ENCODE measurements at places on chromosomes 13 and 19.

GRCh38 chr13:87376081-87376480, 295.1 kb upstream of the SLITRK5 start:
- DNase-seq: no peak

DNA sequence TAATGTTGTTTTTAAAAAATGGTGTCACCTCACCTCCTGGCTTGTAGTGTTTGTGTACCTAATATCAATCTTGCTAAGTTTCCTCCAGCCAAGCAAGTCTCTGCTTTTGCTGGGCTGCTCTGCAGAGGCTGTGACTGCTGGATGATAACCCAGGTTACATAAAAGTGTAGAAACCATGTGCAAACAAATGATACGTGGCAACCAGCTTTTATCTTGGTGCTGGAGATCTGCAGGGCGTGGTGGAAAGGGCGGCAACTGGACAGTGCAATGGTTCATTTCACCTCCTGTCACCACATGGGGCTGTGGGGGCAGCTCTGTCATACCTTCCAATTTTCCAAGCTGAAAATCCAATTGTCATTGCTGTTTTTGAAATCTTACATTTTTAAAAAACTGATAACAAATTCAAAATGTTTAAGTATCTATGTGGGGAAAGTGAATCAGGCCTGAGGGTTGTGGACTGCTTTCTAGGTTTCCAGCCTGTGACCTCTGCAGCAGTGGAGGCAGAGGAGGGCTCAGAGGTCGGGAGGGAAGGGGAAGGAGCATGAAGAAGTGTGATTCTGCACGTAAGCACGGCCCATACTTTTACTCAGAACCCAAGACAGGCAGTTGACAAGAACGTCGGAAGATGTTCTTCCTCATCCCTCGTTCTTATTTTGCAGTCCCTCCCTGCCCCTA, 9.7 kb downstream of the GPR42 start:
- no peak for DNase-seq

DNA sequence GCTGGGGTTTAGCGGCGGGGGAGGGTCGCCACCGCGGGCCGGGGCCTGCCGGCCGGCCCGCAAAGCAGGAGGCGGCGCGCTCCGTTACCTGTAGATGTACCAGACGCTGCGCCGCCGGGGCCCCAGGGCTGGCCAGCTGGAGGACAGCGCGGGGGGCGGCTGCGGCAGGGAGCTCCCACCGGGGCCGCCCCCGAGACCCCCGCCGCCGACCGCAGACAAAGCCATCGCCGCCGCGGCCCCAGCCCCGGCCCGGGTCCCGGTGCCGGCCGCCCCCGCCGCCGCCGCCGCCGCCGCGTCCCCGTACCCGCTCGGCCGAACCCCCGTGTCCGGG, 24.8 kb downstream of the SHANK1 start:
- DNase-seq: no peak

DNA sequence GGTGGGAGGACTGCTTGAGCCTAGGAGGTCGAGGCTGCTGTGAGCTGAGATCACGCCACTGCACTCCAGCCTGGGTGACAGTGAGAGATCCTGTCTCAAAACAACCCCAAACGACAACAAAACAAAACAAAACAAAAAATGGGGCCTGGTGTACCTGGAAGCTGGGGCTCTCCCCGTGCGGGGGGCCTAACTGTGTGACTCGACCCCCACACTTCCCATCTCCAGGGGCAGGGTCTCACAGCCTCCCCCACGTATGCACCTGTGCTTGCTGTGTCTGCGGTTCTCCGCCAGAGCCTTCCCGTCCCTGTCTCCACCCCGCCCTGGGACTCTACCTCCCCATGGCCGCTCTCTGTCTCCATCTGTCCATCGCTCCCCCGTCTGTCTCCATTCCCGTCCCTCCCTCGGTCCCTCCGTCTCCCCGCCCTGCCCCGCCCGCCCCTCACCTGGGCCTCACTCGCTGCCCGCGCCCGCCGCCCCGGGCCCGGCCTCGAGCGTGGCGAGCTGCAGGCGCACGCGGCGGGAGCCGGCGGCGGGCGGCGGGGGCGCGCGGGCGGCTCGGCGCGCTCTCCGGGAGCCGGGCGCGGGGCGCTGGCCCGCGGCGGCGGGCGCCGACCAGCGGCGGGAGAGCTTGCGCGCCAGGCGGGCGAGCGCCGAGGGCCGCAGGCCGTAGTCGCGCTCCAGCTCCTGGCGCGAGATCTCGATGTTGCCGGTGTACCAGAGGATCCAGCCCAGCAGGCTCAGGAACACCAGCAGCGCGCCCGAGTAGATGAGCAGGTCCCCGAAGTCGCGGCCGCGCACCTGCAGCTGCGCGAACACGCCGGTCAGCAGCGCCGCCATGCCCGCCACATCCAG, 587 bp downstream of the TMEM238 start:
- peak; percentile 74 for DNase-seq

DNA sequence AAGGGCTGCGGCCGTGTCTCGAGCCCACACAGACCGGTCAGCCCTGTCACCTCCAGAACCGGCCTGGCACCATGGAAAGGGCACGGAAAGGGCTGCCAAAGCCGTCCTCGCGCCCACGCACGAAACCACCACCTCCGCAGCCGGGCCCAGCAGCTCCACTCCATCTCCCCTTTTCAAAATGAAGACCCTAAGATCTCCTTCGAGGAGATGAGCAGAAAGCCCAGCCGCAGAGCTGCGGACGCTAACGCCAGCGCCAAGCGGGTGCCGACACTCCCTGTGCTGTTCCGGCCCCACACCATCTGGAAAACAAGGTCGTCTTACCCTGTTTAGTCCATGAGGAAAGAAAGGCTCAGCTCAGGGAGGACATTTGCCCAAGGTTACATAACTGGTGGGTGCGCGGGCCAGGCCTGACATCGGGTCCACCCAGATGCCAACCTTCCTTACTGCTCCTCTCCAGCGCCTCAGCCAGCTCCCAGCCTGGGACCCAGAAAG, 131.1 kb downstream of the FOXO1 start:
- no peak for DNase-seq

- DNase-seq: no peak
Observed at GRCh38 chr19:50039968-50040367, 14.2 kb downstream of the ZNF473 start.

- DNase-seq: no peak
Observed at GRCh38 chr19:12230751-12231733, 63.6 kb downstream of the ZNF44 start.

DNA sequence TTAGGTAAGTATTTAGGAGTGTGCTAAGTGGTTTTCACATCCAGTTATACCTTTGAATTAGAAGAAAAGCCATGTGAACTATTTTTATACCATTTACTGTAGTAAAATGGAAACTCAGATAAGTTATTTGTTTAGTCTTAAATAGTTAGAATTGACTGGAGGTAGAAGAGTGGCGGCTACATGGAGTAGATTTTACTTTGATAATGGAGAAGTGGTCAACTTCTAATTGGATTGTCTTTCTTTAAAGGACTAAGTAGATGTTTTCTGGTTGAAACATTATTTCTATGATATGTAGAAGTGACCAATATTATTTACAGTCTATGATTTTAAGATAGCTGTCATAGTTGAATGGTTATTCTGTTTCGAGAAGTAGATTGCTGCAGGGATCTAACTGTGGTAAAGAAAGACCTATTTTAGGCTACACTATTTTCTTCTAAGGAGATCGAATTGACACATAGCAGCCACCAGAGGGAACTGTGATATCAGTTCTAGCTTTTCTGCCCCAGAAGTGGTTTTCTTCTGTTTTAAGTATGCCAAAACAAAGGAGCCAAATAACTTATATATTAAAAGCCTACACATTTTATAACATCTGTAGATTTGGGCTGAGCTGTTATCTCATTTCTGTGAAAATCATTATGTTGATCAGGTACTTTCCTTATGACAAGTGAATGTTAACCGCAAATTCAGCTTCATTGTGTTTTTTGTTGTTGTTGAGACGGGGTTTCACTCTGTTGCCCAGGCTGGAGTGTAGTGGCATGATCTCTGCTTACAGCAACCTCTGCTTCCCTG, 26.1 kb downstream of the ZMYM2 start:
- no peak for DNase-seq

DNA sequence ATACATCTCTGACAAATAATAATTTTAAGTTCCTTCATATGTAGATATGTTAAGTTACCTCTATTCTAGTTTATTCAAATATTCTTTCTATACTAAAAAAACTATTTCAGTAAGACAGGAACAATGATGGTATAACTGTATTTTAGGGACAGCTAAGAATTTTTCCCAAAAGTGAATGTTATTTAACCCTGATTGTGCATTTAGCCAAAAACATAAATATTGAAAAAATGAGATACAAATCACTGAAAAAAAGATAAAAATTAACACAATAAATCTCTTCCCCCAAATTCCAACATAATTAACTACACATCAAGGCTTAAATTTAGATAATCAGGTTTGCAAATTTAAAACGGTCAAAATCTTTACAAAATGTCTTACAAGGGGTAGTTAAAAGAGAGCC, 58.1 kb downstream of the KCNRG start:
- DNase-seq: no peak

DNA sequence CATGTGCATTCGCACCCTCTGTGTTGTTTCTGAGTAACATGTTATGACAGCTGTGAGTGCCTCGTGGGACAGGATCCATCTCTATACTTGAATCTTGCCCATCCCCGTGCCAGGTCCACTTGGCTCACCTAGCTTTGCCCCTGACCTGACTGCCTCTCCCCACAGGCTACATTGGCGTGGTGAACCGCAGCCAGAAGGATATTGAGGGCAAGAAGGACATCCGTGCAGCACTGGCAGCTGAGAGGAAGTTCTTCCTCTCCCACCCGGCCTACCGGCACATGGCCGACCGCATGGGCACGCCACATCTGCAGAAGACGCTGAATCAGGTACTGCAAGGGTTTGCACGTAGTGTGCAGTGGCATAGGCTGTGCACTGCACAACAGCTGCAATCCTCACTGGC, 53.2 kb downstream of the TMED1 start:
- DNase-seq: no peak

GRCh38 chr19:20422216-20423205, 143.1 kb downstream of the ZNF737 start:
- no peak for DNase-seq

DNA sequence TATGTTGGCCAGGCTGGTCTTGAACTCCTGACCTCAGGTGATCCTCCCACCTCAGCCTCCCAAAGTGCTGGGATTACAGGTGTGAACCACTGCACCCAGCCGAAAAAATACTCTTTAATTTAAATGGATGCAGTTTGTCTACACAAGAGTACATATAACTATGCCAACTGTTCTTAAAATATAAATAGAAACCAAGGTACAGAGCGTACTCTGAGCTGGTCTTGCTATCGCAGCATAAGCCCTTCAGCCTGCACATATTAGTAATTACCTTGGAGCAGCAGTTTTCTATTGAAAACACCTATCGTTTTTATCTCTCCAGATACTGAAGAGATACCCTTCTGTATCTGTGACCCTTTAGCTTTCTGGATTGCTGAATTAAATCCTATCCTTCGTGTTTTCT, 3.4 kb downstream of the ZNF682 start:
- no peak for DNase-seq

DNA sequence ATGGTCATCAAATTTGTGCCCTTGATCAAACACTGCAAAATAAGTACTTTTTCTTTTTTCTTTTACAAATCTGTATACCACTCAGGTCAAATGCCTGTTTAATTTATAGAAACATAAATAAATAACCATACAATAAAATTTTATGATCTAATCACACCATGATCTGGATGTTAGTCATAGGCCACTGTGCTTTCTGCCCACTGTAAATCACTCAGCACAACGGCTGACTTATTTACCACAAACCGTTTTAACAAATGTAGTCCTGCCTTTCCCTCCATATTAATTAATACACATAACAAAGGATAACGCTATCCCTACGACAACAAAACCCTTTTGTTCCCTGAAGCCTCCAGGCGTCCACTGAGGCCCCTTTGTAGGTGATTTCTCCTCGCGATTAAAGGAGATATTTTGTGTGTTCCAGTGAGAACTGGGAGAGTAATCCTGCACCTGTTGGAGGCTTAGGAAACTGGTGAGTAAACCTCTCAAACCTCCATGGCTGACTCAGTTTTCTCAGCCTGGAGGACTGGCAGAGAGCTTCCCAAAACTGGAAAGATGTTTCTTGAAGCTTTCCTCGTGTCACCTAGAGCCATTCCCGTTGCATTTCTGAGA, 477.1 kb upstream of the SGCG start:
- no peak for DNase-seq

DNA sequence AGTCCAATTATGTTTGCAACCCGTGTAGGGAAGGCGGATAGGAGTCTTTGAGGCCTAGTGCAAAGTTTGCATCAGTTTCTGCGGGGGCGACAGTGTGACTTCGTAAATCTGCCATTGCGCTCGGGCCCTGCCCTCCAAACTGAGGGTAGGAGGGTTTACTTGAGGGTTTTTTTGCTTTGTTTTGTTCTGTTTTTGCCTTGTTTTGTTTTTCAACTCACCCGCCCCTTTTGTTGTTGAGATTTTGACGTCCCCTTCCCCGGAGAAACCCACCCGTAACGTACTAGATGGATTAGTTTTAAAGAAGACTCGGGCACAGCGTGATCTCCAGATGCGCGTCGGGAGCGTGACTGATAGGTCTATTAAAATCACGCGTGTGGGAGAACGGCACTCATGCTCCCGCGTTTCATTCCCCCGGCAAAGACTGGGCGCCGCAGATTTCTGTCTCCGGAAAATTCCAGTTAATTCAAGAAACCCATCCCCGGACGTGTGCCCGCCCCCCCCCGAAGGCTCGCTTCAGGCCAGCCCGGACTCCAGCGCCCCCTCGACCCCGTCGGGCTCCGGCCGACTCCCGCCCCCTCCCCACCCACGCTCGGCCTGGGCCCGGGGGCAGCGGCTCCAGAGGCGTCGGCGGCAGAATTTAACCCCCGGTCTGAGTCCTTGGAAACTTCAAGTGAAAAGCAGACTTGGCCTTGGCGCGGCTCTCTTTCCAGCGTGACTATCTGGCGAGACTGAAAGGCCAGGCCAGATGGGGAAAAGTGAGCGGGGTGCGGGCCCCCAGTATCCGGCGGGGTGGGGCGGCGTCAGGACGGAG, 5.0 kb downstream of the SOX1 start:
- no peak for DNase-seq

GRCh38 chr13:48069573-48069972, 25.3 kb downstream of the MED4 start:
- DNase-seq: no peak

- no peak for DNase-seq
Observed at GRCh38 chr19:48740164-48740972, at the start of gene RASIP1. Gene RASIP1 (minus strand): TSS chr19:48740610. CDS start chr19:48740282, 328 bp downstream.

Data from activated CD4-positive, alpha-beta T cell treated with anti-CD3 and anti-CD28 coated beads for 48 hours (primary cell).